SK-N-DZ (cell line): ENCODE measurements at places on chromosomes 16 and 17.

- DNase-seq = no peak
Observed at GRCh38 chr17:1802429-1802828, 27.3 kb downstream of the SMYD4 start.

- no peak for DNase-seq
Observed at GRCh38 chr16:22815863-22816262, 1.9 kb downstream of the HS3ST2 start.

- no peak for DNase-seq
Observed at GRCh38 chr17:62172492-62173291, 107.6 kb upstream of the MED13 start.

DNA sequence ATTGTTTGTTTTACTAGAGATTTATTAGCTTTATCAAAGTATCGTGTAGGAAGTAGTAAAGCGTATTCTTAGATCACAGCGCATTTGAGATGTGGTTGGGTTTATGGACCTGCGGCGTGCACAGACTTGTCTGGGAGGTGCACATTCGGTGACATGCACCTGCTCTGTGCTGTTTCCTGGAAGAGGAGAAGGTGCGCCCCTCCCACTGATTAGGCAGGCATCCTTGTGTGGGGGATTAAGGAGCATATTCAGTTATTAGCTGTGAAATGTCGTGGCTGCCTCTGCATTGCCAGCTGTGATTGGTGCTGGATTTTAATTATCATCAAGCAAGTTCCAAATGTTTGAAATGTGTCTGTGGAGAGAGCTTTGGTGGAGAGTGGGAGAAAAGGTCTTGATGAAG, 903.8 kb upstream of the RBFOX1 start:
- DNase-seq = no peak
